ENCODE measurements at places on chromosomes 5 and 9.

DNA sequence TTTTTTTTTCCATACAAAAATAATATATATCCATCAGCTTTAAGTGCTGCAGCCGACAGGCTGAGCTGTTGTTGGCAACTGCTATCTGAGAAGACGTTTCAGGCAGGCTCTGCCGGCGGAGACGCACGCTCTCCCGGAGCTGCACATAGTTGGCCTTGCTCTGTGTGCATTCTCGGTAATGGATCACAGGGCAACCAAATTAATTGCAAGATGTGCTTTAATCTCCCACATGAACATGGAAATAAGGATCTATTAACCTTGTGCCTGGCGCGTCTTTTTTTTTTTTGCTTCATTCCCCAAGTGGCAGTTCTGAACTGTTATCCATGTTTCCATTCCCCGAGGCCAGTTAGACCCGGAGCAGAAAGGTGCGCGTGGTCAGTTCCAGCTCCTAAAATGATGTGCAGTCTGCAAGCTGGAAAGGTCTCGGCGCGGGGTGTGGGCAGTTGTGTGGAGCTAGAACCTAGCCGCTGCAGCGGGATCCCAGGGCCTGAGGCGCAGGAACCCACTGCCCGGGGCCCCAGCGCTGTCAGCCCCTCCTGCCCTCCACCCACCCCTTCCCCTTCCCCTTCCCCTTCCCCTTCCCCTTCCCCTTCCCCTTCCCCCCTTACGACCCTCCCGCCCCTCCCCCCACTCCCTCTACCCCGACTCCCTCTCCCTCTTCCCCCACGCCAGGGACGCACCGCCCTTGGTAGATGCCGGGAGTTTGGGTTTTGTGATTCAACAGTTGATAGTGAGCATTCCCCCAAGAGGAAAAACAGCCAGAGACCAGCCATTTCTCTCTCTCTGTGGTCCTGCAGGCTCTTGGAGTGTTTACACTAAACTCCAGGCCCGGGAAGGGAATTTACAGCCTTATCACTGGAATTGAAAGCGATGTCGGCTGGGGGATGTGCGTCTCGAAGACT, 137.8 kb downstream of the CEP120 start:
- no peak for DNase-seq

DNA sequence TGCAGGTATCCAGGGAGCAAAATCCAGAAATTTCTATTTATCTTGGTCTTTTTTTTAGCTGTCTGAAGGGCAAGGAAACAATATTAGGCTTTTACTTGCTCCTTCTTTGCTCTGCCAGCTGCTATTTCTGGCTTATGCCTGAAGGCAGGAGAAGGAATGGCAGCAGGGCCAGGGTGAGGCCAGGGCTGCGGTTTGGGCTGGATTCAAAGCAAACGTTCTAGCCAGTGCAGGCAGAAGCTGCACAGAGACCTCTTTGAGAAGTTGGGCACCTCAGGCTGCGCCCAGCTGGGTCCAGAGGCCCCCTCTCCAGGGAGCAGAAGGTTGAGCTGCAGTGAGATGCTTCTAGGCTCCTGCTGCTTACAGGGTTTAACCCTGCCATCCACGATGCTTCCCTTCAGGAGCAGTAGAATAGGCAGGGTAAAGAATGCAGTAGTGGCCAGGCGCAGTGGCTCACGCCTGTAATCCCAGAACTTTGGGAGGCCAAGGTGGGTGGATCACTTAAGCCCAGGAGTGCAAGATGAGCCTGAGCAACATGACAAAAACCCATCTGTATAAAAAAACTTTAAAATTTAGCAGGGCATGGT, 201.2 kb downstream of the ADCY2 start:
- no peak for DNase-seq

GRCh38 chr9:27622693-27623340, 49.5 kb upstream of the C9orf72 start:
- DNase-seq: no peak

DNA sequence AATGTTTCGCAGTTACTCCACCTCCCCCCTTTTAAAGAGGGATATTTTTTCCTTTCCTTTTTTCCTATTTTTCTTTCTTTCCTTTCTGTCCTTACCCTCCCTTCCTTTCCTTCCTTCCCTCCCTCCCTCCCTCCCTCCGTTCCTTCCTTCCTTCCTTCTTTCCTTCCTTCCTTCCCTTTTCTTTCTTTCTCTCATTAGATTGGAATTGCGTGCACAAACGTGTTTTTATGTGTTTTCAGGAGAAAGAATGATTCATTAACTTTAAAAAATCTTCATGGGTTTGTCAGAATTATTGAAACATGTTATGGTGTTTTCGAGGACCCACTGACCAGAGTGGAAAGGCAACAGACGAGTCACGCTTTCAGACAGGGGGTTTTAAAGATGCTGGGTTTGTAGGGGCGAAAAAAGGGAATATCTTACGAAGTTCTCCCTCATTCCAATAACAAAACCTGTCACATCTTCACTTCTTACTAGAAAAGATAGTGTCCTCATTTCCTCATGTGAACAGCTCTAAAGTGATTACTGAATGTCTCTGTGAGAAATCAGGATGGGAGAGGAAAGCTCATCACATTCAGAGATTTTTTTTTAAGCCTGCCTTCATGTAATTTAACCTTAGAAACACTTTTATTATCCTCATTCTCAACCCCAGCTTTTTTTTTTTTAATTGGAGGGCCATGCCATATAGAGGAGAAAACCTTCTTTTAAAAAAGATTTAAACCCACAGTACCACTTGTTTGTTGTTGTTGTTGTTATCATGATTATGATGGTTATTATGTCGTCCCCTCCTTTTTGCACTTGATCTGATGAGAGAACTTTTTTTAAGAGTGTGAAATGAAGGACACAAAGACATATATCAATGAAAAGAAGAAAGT, 21.9 kb downstream of the NR2F1 start:
- no peak for DNase-seq

- no peak for DNase-seq
Observed at GRCh38 chr5:104706600-104706999, 1144.0 kb upstream of the NUDT12 start.

GRCh38 chr5:145463634-145464033, 371.5 kb downstream of the PRELID2 start:
- DNase-seq: no peak

- no peak for DNase-seq
Observed at GRCh38 chr5:154384480-154385235, 61.1 kb upstream of the SAP30L start.

GRCh38 chr5:87785554-87786335, 373.0 kb upstream of the CCNH start:
- no peak for DNase-seq

GRCh38 chr9:130157079-130157478, 15.1 kb upstream of the NCS1 start:
- no peak for DNase-seq

DNA sequence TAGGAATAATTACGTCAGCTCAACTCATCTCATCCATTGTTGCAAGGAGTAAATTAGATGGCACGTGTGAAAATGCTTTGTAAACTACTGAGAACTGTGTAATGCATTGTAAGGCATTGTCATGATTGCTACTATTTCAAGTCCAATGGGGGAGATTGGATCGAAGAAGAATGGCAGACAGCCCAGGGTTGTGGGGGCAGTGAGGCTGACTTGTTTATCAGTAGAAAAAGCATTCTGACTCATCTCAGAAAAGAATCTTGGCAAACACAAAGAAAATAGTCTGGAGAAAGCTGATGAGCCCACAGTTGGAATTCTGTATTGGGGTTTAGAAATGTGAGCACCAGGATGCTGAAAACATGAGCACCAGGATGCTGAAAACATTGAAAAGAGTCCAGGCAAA, 28.0 kb upstream of the DAP start:
- DNase-seq: no peak

DNA sequence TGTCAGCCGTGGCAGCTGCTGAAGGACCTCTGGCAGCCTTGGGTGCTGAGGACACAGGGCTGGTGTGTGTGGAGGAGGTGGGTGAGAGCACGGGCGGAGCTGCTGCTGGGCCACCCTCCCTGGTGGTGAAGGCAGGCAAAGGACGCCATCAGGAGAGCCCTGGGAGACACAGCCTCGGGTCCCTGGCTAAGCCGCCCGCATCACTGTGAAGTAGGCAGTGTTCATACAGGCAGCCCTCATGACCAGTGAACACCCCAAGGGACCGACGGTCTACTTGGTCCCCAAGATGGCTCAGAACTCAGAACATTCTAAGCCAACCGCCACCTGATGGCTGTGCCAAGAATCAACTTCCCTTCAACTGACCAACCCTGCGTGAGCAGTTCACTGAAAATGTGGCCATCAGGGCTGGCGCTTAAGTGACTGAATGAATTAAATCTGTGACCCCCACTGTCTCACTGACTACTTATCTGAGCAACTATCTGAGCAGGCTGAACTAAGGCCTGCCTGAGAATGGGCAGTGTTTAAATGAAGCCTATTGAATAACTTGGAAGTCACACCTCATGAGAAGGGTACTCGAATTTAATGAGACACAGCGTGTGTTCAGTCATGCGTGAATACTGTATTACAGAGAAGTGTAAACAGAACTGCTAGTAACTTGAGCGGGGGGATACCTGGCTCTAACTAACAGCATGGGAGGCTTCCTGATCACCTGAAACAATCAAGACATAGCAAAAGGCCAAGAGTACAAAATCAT, 54.7 kb upstream of the SIMC1 start:
- no peak for DNase-seq

DNA sequence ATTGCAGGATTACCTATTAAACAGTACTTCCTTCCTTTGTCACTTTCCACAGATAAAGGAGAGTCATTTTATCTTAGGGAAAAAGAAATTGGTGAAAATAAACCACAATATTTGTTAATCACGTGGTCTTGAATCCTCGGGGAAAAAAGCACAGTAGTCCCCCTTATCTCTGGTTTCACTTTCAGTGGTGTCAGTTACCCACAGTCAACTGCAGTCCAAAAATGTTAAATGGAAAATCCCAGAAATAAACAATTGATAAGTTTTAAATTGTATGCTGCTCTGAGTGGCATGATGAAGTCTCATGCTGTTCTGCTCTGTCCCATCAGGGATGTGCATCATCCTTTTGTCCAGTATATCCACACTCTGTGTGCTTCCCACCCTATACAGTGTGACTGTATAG, 405.2 kb upstream of the MPDZ start:
- DNase-seq: no peak

All from stimulated activated CD4-positive, alpha-beta T cell treated with anti-CD3 and anti-CD28 coated beads, Interleukin-2, amount 100 ng/mL, for 48 hours (primary cell).